ENCODE measurements at places on chromosomes 7 and 10.

GRCh38 chr10:129646973-129647372 lies 179.9 kb downstream of the MGMT start:
- no peak for DNase-seq

DNA sequence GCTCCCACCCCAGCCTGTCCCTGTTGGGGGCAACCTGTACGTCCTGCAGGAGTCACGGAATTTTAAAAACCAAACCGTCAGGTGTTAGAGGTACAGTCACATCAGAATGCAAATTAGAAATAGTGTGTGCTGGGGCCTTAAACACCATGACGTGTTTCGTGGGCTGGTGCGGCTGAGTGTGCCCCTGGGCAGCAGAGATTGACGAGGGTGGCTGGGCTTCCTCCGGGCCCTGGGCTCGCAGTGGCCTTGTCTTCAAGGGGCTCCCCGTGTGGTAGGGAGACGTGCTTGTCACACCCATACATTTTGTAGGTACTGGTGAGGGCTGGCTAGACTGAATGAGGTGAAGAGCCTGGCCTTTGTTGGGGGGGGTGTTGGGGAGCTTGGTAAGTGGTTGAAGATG lies 7.6 kb downstream of the MGMT start:
- no peak for DNase-seq

DNA sequence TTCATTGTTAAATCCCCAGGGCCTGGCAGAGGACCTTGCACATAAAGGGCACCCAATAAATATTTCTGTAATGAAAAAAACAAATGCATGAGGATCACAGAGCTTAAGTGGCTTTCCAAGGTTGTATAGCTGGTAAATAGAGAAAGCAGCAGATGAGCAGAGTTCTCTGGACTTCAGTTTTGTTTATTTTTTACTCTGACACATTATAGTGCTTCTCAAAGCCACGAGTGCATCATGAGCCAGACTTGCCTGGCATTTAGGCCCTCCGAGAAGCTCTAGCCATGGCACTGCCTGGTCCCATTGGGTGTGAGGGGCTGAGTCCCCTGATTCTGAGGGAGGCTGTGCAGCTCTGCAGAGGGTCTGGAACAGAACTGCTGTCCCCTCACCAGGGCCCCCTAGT lies 87.2 kb upstream of the ZNF32 start:
- no peak for DNase-seq

GRCh38 chr7:95394370-95394769 lies 1.8 kb downstream of the PON3 start:
- no peak for DNase-seq

GRCh38 chr10:73886661-73887293 lies 12.4 kb upstream of the CAMK2G start:
- DNase-seq, result no peak

- no peak for DNase-seq
These were observed 31.8 kb downstream of the CHST3 start for GRCh38 chr10:71995887-71996575.

GRCh38 chr10:24513155-24513554 lies 210.5 kb downstream of the ARHGAP21 start:
- no peak for DNase-seq

DNA sequence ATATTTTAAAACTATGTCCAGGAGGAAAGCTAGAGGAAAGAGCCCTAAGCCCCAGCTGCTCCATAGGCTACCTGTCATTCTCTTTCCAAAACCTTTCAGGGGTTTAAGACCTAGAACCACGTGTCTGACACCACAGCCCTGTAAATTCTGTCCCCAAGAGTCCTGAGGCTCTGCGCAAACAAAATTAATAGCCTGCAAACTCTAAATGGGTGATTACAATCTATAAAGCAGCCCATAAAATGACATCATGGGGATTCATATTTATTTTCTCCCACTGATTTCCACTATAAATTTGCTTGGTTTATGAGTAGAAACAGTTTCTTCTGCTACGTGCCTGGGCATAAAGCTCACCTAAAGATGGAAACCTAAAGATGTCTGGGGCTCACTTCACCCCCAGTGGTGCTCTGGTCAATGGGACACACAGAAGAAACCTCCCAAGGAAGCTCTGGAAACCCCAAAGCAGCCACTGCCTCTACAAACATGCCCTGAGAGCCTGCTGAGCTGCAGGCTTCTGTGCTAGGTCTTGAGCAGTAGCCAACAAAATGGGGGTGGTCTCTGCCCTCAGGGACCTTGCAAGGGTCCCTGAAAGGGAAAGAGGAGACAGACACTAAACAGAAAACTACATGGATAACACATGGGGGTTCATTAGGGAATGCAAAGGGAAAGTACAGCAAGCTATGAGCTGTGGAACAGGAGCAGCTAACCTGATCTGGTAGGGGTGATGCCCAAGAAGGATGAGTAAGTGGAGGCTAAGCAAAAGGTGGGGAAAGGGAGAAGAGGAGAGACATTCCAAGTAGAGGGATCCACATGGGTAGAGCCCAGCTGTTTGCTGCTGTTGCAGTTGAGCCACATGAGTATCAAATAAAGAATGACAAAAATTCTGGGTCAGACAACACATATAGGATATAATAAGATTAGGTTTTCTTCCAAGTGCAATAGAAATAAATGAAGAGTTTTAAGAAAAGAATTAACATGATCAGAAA lies 331.7 kb downstream of the KCNMA1 start:
- no peak for DNase-seq

- no peak for DNase-seq
These were observed 201.7 kb upstream of the SP8 start for GRCh38 chr7:20988340-20988739.

DNA sequence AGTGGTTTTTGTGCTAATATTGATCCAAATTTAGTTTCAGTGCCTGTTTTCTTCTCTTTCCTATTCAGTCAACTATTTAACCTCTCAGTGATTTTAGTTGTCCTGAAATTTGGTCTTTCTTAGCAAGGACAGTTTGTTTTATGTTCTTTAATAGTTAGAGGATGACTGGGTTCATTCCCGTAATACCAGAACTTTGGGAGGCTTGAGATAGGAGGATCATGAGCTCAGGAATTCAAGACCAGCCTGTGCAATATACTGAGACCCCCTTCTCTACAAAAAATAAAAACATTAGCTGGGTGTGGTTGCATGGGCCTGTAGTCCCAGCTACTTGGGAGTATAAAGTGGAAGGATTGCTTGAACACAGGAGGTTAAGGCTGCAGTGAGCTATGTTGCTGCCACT lies 148.3 kb downstream of the EXOC4 start:
- no peak for DNase-seq

GRCh38 chr10:74883428-74883827 lies 57.0 kb downstream of the KAT6B start:
- no peak for DNase-seq

- DNase-seq, result no peak
These were observed 23.5 kb upstream of the PDE1C start for GRCh38 chr7:32093415-32094408.

DNA sequence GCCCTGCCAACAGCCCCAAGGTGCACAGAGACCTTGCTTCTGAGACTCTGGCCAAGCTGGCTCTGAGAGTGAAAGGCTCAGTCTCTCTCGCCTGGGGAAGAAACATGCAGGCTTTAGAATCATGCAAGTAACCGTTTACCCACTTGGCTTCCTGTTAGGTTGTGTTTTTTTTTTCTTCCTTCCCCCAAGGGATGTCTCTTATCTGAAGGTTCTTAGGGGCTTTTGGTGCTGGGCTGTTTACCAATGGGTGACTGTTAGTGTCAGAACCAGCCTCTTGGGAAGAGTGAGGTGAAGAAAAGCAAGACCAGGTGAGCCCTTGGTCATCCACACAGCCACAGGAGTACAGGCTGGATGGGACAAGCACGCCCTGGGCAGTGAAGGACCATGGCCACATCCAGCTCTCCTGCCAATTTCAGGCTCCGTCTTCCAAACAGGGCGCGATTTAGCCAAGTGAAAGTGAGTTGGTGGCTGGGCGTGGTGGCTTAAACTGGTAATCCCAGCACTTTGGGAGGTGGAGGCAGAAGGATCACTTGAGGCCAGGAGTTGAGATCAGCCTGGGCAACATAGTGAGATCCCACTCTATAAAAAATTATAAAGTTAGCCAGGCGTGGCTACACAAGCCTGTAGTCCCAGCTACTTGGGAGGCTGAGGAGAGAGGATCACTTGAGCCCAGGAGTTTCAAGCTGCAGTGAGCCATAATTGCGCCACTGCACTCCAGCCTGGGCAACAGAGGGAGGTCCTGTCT lies 76.3 kb upstream of the CUX1 start:
- peak; percentile 10 for DNase-seq

Measured in CD4-positive, alpha-beta T cell treated with Interleukin-17A for 1 hour (primary cell).